ENCODE measurements at places on chromosomes 3 and 15.

DNA sequence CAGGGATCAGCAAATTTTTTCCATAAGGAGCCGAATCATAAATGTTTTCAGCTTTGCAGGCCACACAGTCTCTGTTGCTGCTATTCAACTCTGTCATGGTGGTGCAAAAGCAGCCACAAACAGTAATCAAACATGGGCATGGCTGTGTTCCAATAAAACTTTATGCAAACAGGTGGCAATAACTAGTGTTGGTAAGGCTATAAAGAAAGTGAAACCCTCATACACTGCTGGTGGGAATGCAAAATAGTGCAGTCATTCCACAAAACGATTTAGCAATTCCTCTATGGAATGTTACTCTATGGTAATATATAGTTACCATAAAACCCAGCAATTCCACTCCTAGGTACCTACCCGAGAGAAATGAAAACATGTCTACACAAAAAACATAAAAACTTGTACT, 14.0 kb upstream of the MRPS25 start:
- no peak for DNase-seq

- DNase-seq: no peak
Observed at GRCh38 chr3:48475188-48475587, 28.7 kb downstream of the ATRIP start.

DNA sequence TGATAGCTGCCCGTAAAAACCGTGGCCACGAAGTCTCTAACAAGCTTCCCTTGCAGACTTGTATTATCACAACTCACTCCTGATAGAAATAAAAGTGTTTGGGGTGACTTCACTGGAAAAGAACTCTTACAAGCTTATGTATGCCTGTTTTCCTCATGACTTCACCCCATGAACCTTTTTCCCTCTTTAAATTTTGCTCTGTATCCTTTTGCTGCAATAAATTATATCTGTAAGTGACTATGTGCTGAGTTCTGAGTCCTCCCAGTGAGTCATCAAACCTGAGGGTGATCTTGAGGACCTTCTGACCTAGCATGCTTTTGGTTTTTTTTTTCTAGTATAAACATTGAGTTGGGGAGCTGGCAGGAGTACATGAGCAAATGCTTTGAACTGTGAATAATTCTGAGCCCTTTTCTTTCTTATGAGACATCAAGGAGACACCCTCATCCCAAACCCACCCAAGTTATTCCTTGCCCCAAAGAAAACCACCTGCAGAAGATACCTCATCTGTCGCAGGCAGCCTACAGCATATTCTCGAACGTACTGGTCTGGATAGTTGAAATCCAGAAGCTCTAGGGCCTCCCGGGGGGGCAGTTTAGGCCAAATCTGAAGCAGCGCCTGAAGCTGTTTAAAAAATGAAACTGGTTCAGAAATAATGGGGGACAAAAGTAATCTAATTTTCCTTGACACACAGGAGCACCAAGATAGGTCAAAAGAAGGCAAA, 85.9 kb downstream of the FAIM start:
- no peak for DNase-seq

- DNase-seq: no peak
Observed at GRCh38 chr3:158935846-158936245, 134.0 kb downstream of the MFSD1 start.

- no peak for DNase-seq
Observed at GRCh38 chr15:98953000-98953787, 54.4 kb downstream of the PGPEP1L start.

- no peak for DNase-seq
Observed at GRCh38 chr3:111301238-111301798, 229.7 kb downstream of the NECTIN3 start.

- no peak for DNase-seq
Observed at GRCh38 chr3:124664804-124665203, 65.4 kb upstream of the UMPS start.

- no peak for DNase-seq
Observed at GRCh38 chr15:48898032-48898431, 20.1 kb downstream of the EID1 start.

DNA sequence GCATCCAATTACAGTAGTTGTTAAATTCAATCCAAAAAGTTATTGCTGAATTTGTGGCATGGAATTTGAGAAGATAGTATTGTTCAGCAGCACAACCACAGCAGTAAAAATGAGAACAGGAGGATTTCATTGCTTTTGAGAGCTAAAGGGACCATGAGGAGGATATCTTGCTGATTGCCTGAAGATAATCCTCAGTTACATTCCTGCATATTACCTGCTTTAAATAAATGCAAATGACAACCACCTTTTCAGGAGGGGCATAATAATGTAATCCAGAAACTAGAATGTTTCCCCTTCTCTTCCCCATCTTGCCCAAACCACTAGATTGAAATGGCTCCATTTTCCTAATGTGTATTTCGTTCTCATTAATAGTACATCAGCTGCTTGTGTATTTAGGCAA, 35.2 kb upstream of the SLC2A2 start:
- no peak for DNase-seq

DNA sequence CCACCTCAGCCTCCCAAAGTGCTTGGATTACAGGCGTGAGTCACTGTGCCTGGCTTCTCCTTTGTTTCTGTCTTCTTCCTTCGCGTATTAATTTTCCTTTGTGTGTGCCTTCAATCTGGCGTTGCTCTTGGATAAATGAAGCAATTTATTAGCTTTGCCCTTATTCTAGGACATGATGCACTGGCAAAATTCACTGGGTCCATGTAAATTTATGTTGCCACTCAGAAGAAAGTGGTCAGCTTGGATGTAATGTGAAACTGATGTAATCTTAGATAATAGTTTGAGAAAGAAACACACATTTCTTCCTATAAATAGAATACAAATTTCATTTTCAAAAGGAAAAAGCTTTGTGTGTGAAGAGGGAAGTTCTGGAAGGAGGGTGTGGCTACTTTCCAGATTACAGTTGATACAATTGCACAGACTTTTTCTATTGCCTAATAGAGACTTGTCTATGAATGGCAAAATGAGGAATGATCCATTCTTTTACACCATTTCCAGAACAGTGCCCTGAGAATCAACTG, 23.3 kb upstream of the ATP1B3 start:
- no peak for DNase-seq

GRCh38 chr15:48242015-48242414, 35.9 kb downstream of the SLC12A1 start:
- no peak for DNase-seq

GRCh38 chr3:130968221-130968620, 58.4 kb downstream of the ASTE1 start:
- no peak for DNase-seq

DNA sequence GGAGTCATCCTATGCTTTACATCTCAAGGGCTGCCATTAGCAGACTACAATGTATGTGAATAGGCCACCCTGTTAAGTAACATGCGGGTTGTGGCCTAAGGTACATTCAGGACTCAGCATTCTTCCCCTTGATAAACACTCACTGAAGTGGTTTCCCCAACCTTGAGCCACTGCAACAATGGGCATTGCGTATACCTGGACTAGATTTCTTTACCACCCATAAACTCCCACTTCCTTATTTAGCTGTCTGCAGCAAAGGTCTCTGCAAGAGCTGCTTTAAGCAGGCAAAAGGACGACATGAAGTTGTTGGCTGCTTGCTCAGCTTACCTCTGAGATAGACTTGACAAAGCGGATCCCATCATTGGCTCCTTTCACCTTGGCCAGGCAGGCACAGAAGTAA, 16.2 kb downstream of the FYCO1 start:
- no peak for DNase-seq

DNA sequence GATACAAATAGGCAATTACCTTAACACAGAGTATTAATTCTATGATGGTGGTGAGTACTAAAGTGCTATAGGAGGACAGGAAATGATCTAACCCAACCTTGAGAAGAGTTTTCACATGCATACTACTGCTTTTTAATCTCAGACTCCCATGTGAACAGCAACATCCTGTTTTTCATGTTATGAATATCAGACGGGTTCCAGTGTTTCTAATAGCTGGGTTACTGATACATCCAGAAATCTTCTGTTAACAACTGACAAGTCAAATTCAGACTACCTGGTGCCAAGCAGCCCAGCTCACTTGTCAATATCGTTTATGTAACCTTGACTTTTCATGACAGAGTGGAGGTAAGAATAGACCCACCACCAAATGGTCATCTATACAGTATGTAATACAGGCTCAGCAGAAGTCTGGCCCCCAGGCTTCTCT, 220.2 kb upstream of the COL8A1 start:
- no peak for DNase-seq

DNA sequence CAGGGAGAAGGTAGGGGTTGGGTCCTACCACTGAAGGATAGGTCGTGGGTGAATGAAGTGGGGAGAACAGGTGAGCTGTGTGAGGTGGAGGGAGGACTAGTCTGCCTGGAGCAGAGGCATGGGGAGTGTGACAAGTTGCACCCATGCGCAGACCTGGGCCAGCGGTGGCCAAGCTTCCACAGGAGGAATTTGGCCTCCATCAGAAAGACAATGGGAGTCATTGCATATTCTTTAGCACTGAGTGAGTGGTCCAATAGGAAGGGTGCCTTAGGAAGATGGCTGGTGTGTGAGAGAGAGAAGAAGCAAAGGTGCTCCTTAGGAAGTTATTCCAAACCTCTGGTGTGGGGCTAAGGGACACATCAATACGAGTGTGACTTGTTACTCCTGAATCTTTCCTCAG, 191.1 kb downstream of the KCNAB1 start:
- no peak for DNase-seq

DNA sequence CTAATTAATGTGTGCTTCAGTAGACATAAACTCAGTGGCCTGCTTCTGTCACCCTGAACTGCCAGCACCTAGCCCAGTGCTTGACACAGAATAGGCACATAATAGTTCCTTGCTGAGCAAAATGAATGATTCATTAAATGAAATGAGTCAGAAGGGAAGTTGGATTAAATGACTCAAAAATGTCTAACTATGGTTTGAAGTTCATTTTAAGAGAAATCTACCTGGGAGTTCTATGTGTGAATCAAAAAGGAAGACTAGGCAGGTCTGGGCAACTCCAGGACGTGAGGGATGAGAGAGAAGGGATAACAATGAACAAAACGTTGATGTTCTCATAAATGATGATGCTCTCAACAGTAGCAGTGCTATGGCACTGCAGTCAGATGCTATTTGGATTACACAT, 175.0 kb downstream of the CFAP20DC start:
- DNase-seq: no peak

DNA sequence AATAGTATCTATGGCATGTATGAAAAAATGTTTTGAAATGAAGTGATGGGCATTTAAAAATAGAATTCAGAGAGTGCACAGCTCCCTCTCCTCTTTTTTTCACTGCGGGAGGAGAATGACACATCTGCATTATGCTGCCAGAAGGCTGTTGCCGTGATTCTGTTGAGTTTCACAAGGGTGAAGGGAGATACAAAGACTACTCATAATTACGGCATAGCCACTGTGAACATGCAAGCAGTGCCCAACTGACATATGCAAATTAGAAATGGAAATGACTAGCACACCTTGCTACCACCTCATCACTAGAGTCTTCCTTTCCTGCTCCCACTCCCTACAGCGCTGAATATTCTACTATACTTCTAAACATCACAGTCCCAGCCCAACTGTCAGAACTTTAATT, 20.1 kb downstream of the IFT57 start:
- no peak for DNase-seq

DNA sequence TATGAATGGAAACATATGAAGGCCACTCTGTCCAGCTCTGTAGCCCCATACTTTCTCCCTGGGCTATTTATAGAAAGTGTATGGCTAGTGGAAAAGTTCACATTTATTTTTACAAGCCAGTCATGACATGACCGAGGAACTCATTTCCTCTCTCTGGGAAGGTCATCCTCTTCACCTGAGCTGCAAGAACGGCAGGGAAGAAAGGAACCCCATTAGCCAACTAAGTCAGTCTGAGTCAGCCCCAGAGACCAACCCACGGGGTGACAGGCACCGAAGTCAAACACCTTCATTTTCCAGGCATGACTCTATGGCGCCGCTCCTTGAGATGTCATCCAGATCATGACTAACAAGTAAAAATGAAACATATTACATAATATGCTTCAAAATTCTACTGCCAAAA, 4.8 kb downstream of the PAQR9 start:
- no peak for DNase-seq

GRCh38 chr3:140523600-140523999, 154.3 kb upstream of the TRIM42 start:
- no peak for DNase-seq

GRCh38 chr3:126287536-126288241, 69.5 kb downstream of the KLF15 start:
- DNase-seq: no peak

GRCh38 chr3:65425880-65426279, 612.8 kb downstream of the MAGI1 start:
- no peak for DNase-seq

GRCh38 chr15:57609805-57610529, 18.3 kb downstream of the MYZAP start:
- DNase-seq: no peak

GRCh38 chr3:155663467-155664212, 81.2 kb downstream of the PLCH1 start:
- no peak for DNase-seq

DNA sequence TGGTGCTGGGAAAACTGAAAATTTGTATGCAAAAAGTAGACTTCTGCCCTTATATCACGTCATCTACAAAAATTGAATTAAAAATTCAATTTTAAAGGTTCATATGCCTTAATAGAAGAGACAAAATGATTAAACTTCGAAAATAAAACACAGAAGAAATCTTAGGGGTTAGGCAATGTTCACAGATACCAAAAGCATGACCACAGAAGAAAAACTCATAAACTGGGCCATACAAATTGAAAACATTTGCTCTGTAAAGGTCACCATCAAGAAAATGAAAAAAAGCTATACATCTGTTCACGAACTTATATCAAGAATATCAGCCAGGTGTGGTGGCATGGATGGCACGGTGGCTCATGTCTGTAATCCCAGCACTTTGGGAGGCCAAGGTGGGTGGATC, 245.1 kb downstream of the PCCB start:
- DNase-seq: no peak

DNA sequence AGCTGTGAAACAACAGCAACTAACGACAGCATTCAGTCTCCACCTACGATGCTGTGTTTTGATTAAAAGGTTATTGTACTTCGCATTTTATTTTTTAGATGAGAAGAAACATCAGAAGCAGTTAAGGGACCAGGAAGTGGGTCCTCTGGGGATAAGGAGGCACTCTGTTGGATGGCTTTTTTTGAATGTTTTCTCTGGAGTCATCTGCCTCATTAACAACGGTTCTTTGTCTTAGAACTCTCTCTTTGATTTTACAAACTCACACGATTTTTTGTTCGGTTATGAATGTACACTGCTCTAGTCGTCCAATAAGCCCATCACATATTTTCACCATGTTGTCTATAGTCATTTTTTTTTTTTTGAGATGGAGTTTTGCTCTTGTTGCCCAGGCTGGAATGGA, 36.0 kb upstream of the ARPIN start:
- DNase-seq: no peak

DNA sequence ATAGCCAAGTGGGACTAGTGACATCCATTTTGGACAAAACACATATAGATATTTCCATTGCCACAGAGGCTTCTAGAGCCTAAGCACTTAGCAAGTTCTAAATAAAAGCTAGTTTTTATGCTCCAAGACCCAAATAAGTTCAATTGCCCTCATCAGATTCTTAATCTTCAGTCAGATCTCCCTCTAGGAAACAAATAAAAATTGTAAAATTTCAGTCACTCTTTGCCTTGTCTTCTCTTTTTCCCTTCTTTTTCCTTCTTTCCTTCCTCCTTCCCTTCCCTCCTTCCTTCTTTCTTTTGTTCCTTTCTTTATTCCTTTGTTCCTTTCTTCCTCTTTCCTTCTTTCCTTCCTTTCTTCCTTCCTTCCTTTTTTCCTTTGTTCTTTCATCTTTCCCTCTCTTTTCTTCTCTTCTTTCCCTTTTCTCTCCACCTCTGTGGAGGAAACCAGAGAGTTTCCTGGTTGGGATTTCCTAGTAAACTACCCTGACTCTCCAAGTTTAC, 68.8 kb upstream of the GADL1 start:
- no peak for DNase-seq

GRCh38 chr3:136070953-136071949, 105.7 kb downstream of the PPP2R3A start:
- no peak for DNase-seq
